ENCODE measurements at places on chromosomes 7 and 10. TPM values are rescaled to one million over a fixed set of nuclear protein-coding genes. Genes with fewer than 3 reads are reported as not detected.

ANKRD30A gene
- not detected for total RNA-seq

GRCh38 chr10:81414038-81414437 is 461.0 kb upstream of the NRG3 start:
- DNase-seq, result no peak

- no peak for DNase-seq
Observed at GRCh38 chr10:116099023-116099420, 174.0 kb downstream of the GFRA1 start.

- DNase-seq, result no peak
Observed at GRCh38 chr7:113060100-113060499, 26.5 kb downstream of the GPR85 start.

DNA sequence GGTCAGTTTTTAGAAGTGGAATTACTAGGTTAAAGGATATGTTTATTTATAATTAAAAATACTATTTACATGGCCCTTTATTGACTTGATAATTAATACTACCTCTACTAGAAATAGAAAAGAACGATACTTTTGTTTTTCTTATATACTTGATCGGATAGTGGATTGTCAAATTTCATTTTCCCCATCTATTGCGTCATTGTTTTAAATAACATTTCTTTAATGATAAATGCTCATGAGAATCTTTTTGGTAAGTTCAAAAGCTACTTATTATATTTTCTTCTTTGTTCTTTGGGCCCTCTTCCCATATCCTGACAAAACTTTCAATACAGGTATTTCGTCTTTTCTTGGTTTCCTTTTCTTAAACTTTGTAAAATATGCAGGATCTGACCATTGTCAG is 392.4 kb downstream of the PHF14 start:
- no peak for DNase-seq
